ENCODE measurements at places on chromosomes 7 and 10. TPM values are rescaled to one million over a fixed set of nuclear protein-coding genes. Genes with fewer than 3 reads are reported as not detected.

DNA sequence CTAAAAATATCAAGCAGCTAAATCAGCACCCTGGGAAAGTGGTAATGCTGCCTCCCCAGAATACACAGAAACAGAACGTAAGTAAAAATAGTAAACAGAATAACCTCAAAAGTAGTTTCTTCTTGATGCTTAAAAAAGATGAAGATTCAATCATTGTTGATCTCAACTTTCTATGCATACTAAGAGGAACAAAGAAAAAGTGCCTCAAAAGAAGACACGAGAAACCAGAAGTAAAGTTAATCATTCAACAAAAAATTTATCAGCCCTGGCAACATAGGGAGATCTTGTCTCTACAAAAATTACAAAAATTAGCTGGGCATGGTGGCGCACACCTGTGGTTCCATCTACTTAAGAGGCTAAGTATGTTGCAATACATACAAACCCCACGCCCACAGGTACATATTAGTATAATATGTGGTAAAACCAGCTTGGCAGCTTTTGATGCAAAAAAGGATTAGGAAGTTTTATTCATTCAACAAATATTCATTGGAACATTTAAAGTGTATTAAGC, 153.7 kb downstream of the NRBF2 start:
- no peak for DNase-seq

SPRN gene
- total RNA-seq: not detected

GRCh38 chr7:41900532-41900931, 197.6 kb upstream of the INHBA start:
- DNase-seq: no peak

GRCh38 chr7:43658718-43659548, 70.4 kb downstream of the COA1 start:
- DNase-seq: no peak

GRCh38 chr10:16965740-16966447, 148.7 kb upstream of the RSU1 start:
- no peak for DNase-seq

LRRD1 gene
- not detected for total RNA-seq
